Activated naive CD8-positive, alpha-beta T cell treated with anti-CD3 and anti-CD28 coated beads, Interleukin-2, amount 50 U/mL, for 24 hours (primary cell): ENCODE measurements at places on chromosomes 2 and 18.

- no peak for DNase-seq
Observed at GRCh38 chr18:70047931-70048603, 100.4 kb upstream of the CD226 start.

DNA sequence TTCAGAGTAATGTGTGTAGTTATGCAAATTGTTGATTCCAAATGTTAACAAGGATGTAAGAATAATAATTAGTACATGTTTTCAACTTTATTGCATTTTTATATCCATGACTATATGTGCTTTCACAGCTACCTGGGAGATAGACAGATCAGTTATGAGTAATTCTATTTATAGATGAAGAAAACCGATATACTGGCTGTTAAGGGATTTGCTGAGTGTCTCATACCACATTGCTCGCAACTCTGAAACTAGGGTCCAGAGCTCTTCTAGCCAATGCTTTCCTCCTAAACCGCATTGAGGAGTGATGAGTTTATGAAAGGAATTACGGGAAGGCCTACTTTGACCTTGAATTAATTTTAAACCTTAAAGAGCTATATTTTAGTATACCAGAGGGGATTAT, 202.3 kb downstream of the MYO3B start:
- DNase-seq: no peak

- DNase-seq: no peak
Observed at GRCh38 chr2:29519338-29519925, 402.0 kb downstream of the ALK start.

GRCh38 chr18:24054130-24054529, 39.6 kb downstream of the TTC39C start:
- DNase-seq: peak; percentile 36

DNA sequence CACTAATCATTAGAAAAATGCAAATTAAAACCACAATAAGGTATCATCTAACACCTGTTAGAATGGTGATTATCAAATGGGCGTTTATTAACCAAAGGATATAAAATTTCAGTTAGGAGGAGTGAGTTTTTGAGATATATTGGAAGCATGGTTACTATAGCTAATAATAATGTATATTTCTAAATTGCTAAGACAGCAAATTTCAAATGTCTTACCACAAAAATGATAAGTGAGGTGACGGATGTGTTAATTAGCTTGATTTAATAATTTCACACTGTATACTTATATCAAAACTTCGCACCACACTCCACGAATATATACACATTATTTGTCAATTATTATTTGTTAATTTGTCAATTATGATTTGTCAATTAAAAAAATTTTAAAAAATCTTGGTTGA, 227.2 kb upstream of the DDX18 start:
- no peak for DNase-seq

DNA sequence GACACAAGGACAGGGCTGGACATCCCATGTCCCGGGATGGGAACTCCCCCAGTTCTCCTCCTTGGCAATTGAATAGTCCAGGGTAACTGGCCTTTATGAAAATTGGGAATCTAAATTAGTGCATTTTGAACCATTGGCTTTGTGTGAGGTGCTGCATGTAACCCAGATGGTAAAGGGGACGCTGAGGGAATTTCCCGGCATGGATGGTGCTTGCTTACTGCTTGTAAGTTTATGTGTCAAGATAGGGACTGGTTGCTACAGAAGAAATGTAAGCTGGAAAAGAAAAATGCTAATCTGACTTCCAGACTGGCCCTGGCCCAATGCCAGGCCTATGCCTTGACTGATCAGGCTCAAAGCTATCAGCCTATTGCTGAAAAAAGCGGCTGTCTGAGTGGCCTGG, 1096.7 kb upstream of the DDX18 start:
- no peak for DNase-seq

- no peak for DNase-seq
Observed at GRCh38 chr2:3522961-3523421, 3.7 kb upstream of the ADI1 start.

- no peak for DNase-seq
Observed at GRCh38 chr2:203688798-203689197, 17.6 kb upstream of the CD28 start.

DNA sequence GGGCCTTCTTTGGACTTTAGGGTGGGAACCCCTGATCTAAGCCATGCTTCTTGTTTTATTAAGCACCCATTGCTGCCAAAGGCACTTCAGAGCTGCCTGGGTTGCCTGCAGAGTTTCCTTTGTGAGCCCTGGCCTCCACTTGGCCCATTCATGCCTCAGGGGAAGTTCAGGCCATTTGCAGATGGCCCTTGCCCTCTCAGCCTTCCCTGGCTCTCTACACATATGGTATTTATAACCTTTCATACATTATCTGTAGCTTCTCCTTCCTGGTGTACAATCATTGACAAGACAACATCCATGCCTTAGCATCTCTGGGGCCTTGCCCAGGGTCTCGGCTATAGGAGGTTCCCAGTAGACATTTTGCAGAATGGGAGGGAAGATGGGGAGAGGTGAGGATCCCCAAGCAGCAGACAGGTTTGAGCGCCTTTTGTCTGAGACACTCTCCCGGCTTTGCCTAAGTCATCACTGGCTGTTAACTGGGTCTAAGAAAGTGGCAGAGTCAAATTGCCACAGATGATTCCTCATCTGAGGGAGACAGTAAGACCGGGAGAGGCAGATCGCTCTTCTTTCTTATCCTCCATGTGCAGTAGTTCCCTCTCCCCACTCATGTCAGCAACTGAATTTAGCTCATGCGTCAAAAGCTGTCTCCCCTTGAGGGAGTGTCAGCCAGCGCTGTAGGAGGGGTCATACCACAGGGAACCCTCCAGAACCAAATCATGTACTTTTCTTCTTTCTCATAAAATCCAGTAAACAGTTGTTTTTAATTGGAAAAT, 2.7 kb downstream of the EHD3 start:
- DNase-seq: no peak

GRCh38 chr18:74989134-74989533, 219.8 kb downstream of the PTGR3 start:
- no peak for DNase-seq

DNA sequence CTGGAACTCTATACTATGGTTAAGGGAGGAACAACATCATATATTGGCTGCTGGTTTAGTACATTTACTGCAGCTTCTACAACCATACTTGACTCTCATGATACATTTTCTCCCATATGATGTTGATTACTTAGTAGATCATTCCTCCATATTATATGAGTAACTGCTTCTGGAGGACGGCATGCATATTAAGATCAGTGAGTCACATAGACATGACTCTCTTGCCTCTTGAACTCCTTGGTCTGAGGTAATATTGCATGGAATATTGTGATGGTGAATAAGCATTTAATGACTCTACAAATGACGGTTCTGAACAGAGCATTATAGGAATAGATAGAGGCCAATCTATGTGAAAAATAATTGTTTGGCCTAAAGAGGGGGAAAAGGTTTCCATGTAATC, 418.8 kb upstream of the SPHKAP start:
- no peak for DNase-seq

GRCh38 chr2:12006850-12007249, 260.4 kb downstream of the LPIN1 start:
- DNase-seq: no peak

GRCh38 chr2:168663993-168664392, 138.4 kb upstream of the NOSTRIN start:
- DNase-seq: no peak

- no peak for DNase-seq
Observed at GRCh38 chr18:11668441-11669169, 20.5 kb upstream of the GNAL start.

GRCh38 chr2:191566344-191566743, 111.6 kb upstream of the NABP1 start:
- peak; percentile 77 for DNase-seq

DNA sequence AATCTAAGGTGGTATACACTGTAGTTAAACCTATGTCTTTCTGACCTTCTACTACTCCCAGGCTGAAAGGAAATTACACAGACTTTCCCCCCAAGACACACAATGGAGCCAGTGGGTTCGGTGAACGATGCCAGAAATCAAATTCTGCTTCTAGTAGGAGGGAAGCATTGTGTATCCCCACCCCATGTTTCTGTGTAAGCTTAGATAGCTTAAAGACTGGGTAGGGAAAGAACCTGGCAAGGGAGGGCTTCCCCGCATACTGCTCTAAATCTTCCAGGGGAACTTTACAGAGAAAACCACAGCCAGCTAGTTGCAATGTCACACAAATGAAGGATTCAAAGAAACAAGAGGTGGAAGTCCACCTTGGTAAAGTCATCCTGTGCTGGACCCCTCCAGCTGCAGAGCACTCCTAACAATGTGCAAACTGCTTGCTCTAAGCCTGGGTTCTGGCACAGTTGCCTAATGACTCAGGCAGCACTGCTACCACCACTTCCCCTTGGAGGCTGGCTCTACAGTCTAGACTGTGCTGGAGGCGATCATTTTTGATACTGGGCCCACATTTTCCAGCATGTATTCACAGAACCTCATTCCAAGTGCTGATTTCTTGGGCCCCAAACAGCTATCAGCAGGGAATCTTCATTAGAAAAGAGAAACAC, 47.5 kb downstream of the TRIB2 start:
- DNase-seq: no peak

DNA sequence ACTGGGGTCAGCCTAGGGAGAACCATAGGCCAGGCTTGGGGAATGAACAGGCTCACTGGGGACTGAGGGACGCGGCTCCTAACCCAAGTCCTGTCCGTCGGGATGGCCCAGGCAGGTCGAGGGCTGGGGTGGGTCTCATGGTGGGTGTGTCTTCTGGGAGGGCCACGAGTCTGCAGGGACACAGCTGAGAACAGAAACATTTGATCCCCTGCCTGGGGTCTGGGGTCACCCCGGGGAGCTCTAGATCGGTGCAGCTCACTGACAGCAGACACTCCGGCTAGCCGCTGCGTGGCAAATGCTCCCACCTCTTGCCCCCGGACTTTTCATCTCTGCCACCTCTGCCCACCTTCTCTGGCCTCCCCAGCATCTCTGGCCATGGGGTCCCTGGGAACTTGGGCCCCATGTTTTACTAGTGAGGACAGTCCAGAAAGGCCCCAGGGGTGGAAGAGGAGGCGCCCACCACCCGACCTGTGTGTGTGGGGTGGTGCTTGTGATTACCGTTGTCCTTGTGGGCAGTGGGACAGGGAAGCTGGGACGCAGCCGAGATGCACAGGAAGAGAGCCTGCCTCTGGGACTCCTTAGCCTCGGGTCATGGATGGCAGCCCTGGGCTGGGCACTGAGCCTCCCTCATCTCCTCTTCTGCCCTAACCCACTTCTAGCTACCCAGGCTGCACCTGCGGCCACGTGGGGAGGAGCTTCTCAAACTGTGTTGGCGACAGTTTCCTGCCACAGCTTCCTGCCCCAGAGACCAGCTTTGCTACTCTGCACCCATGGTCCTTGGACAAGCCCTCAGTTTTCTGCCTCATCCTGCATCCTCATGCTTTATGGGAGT, 4.9 kb downstream of the ZAP70 start:
- peak; percentile 75 for DNase-seq

GRCh38 chr18:75391279-75392225, 36.0 kb downstream of the SMIM21 start:
- DNase-seq: no peak

GRCh38 chr2:72300147-72300684, 152.6 kb upstream of the CYP26B1 start:
- DNase-seq: no peak

DNA sequence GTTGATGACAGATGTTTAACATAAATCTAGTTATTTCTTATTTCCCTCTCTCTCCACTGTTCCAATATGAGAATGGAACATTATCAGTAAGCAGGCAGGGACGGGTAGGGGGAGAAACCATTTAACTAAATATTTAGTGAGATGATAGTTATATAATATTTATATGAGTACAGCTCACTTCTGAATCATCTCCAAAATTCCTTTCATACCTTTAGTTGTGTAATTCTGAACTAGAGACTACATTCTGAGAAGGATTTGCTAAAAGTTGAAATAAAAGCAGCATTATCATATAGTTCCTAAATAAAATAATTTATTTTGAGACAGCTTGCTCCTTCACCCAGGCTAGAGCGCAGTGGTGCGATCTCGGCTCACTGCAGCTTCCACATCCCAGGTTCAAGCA, 41.4 kb downstream of the B4GALT6 start:
- DNase-seq: no peak

- DNase-seq: no peak
Observed at GRCh38 chr2:238226698-238227586, 12.9 kb downstream of the HES6 start.

DNA sequence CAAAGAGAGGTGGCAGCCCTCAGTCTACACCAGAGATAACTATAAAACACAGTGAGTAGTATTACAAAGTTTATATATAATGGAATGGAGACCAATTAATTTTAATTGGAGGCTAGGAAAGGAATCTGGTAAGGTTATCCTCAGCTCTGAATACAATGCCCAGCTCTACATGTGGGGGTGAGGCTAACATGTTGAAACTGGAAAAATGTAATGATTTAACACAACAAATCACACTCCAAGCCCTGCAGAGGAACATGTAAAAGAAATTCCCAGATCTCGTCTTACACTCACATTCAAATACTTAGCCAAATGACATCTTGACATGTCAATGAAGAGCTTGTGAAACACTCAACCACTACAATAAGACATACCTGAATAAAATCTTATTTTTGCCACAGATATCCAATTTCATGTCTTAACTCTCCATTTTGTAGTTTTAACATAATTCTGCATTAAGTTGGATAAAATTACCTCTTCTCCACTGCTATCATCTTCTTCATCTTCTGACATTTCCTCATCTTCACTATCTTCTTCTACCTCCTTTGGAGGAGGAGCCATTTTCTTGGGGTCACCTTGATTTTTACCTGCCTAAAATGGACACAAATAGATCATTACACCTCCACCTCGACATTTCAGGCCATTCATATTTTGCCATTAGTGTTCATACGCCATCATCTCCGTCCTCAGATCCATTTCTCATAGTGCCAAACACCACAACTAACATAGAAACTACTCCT, 1.4 kb downstream of the NCL start:
- DNase-seq: no peak

DNA sequence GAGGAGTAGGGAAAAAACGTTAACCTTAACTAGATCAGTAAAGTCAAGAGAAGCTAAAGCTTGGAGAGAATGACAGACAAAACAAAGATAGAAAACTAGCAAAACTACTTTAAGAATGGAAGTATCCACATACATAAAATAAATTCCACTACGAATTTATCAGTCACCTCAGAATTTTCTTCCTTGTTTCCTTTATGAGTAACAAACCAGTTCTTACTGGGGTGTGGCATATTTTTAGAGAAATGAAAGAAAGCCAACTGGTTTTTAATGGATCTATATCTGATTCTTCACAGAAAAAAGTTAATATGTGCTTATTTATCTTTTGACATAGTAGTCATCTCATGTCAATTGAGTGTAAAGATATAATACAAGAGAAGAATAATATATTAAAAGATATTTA, 2033.7 kb upstream of the CELF4 start:
- no peak for DNase-seq

- DNase-seq: no peak
Observed at GRCh38 chr2:78992807-78993517, 32.5 kb upstream of the REG3G start.

GRCh38 chr2:231632559-231633142, 40.0 kb downstream of the TEX44 start:
- no peak for DNase-seq

GRCh38 chr2:200320344-200320743, 13.9 kb downstream of the SPATS2L start:
- no peak for DNase-seq
